Amniotic stem cell (primary cell): ENCODE measurements at places on chromosomes 16 and 17.

DNA sequence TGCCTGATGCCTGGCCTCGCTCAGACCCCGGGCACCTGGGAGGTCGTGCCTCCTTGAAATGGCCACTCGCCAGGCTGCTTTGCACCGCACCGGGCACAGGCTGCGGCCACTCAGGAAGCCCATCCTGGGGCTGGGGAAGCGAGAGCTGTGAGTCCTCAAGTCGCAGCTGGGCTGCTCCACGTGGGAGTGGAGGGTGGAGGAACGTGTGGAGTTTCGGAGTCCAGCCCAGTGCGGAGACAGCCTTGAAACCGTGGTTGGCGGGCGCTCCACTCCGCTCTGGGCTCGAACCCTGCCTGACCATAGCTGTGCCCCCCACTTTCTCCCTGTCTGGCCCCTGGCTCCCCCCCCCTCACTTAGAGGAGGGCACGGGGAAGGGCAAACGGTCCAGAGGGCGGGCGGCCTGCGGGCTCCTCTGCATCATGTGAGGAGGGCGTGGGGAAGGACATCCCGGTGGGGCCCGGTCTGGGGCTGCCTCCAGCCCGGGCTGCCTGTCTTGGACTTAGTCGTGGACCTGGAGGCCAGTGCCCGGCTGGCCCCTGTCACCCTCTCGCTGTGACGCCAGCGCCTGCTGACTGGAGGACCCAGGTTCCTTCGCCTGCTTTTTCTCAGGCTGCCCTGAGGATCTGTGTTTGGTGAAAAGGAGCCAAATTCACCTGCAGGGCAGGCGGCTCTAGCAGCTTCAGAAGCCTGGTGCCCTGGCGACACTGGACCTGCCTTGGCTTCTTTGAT, 2.5 kb downstream of the UBE2I start:
- no peak for DNase-seq

GRCh38 chr16:68263559-68264127, 683 bp upstream of the SLC7A6 start:
- DNase-seq, result no peak

- DNase-seq, result peak; percentile 93
Observed at GRCh38 chr17:16286009-16286946, 67.0 kb downstream of the CENPV start.

- DNase-seq, result no peak
Observed at GRCh38 chr16:89863741-89864526, 9.5 kb upstream of the TCF25 start.

DNA sequence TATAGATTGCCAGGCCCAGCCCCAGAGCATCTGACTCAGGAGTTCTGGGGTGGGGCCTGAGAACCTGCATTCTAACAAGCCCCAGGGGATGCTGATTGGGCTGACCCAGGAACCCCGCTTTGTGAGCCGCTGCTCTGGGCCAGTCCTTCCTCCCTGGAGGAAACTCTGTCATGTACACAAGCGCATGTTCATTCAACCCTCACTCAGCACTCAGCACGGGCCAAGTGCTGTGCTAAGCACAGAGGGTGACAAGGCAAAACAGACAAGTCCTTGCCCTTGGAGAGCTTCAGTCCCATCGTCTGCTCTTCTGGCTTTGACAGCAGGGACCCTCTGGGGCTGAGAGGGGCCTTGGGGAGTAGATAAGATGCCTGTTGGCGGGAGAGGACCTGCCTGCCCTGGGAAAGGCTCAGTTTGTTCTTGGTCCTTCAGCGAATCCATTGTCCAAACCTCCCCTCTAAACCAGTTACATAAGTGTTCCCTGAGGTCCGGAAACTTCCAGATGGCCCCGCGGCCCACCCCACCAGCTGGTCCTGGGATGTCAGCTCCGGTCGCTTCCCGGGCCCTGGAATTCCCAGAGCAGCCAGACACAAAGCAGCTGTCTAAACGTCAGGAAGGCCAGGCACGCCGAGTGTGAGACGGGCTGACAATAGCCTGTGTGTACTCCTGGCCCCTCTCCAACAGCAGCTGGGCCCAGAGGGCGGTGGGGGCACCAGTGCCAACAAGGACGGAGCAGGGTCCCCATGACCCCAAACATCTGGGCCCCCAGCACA, 88.8 kb downstream of the ZDHHC7 start:
- DNase-seq, result no peak

GRCh38 chr17:27879987-27880608, 13.1 kb downstream of the LYRM9 start:
- DNase-seq, result peak; percentile 15

DNA sequence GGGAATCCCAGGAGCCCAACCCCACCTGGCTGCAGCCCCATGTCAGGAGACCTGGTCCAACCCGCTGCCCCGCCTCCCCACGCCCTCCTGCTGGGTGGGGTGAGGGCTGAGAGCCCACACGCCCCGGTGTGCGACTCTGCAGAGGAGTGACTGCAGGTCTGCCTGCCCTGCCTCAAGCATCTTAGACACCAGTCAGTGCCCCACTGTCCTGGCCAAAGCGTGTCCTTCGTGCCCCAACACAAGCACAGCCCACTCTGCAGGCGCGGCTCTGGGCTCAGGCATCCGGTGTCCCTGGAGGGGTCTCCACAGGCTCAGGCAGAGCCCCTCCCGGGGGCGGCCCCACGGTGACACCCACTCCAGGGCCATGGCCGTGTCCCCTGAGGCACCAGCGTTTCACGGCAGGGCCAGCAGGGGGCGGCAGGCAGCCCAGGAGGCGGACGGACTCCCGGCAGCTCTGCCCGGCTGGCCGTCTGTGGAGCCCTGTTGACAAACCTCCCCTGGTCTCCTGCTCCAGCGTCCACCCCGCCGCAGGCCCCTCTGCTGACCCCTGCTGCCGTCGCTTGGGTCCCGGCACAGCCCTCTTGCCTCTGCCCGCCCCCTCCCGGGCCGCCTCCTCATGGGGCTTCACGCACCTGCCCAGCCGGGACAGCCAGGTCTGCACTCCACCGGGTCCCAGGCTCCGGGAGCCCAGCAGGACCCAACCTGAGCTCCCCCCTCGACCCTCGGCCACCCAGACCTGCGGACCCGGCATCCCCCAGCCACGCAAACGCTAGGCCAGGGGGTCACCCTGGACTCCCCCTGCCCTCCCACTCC, 8.6 kb upstream of the UBE2I start:
- DNase-seq, result no peak

- no peak for DNase-seq
Observed at GRCh38 chr17:64773836-64774761, 112.0 kb upstream of the SMURF2 start.

GRCh38 chr17:77451245-77451893, 310.6 kb downstream of the SEC14L1 start:
- peak; percentile 29 for DNase-seq

DNA sequence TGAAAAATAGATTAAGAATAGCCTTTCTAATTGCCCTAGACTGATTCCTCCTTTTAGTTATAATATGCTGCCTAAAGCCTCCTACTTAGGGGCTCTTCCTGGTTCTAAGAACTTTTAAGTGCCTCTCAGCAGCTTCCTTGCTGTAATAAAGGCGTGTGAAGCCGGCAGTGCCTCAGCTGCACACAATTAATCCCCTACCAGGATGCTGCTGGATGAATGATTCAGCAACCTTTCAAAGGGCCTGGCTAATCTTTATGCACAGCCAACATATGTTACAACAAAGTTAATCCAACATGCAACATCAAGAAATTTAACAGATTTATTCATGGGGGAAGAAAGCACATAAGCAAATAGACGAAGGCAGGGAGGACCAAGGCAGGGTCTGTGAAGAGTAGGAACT, 145.2 kb downstream of the PMP22 start:
- DNase-seq, result no peak
